ENCODE measurements at places on chromosomes 5 and 9.

GRCh38 chr9:127858041-127858512 lies 3.6 kb upstream of the ENG start:
- DNase-seq = no peak

DNA sequence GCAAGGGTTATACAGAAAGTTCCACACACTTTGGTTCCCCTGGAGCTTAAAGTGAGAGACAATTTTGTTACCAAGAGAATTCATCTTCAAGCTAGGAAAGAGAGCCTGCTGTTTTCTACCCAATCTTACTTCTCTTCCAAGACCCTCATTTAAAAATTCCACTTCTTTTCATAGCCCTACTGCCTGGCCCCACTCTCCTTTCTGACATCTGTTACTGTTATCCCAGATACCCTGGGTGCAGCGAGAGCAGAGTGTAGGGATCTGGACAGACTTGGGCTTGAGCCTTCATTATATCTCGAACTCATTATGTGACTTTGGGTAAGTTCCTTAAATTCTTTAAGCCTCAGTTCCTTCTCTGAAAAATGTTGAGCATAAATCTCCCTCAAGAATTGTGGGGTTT lies 263.1 kb downstream of the ASTN2 start:
- no peak for DNase-seq

- DNase-seq = no peak
Observed at GRCh38 chr5:164671640-164672039, 1166.2 kb downstream of the MAT2B start.

DNA sequence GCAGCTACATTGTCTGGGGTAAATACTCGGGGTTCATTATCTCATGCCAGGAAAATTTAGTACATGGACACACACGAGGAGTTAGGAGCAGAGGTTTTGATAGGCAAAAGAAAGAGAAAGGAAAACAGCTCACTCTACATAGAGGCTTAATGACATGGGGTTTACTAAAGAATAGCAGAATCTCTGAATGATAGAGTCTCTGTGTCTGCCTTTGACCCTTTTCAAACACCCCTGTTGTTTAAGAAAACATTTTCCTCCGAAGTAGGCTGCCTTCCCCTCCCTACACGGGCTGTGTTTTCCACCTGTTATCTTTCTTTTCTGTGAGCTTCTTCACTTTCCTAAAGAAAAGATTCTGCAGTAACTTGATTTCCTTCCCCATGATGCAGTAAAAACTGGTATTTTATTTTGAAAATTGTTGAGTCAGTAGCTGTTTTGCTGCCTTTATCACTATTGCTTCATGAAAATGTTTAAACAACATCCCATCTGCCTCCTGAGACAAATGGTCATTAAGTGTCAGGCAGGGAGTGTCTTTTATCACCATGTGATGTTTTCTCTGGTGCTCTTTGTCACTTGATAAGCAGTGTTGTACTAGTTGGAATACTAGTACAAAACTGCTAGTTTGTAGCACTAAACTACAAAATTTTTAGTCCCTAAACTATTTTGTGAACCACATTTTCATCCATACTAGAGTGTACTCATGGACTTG lies 76.6 kb downstream of the PPIC start:
- DNase-seq = no peak

- DNase-seq = peak; percentile 76
Observed at GRCh38 chr5:151079838-151080612, 809 bp downstream of the TNIP1 start.

GRCh38 chr9:92965759-92966517 lies 18.6 kb downstream of the FGD3 start:
- no peak for DNase-seq

DNA sequence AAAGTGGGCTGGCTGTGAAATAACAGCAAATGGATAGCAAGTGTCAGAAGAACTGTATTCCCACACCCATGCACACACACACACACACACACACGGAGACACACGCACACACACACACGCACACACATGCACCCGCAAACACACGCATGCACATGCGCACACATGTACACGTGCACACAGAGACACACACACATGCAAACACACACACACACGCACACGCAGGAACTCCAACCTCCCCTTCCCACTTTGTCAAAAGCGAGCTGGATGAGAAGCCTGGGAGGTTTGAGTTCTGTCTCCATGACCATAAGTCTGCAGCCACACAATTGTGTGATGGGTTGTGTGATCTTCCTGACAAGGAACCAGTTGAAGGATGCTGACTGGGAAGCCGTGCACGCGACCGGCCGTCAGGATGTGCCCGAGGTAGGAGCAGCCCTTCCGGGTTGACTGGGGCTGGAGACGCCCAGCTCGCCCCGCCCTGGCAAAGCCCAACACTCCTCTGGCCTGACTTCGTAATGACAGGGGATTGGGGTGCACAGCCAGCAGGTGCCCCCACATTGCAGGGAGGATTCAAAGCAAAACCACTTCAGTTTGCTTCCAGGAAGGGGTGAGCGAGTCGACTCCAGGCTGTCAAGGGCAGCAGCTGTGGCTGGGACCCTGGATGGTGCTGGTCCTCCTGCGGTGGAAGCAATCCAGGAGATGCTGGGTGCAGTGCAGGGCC lies 29.3 kb upstream of the NKD2 start:
- DNase-seq = no peak

GRCh38 chr9:122939601-122940000 lies 1.2 kb upstream of the RABGAP1 start:
- no peak for DNase-seq

- DNase-seq = no peak
Observed at GRCh38 chr5:36722900-36723299, 116.5 kb downstream of the SLC1A3 start.

GRCh38 chr9:119934497-119934896 lies 565.3 kb upstream of the BRINP1 start:
- DNase-seq = no peak

DNA sequence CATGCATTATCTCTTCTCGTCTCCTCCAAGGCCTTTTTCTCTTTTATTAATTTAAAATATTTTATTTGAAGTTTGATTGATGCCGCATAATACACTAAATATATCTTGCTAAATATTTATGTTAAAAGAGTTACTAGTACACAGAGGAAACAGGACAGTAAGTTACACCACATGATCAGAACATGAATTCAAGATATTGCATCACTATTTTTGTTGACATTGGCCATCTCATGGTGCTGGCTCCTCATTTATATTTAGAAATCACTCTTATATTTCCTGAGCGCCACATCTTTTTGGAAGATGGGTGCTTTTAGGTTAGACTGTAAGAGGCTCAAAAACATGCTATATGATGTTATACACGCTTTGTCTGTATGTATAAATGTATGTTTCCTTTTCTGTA lies 23.0 kb downstream of the SPEF2 start:
- no peak for DNase-seq

- DNase-seq = no peak
Observed at GRCh38 chr5:169164481-169164925, 136.4 kb downstream of the SLIT3 start.

- no peak for DNase-seq
Observed at GRCh38 chr5:93145767-93146166, 435.3 kb downstream of the NR2F1-AS1 start.

GRCh38 chr9:127990554-127990953 lies 9.8 kb upstream of the EEIG1 start:
- DNase-seq = no peak

DNA sequence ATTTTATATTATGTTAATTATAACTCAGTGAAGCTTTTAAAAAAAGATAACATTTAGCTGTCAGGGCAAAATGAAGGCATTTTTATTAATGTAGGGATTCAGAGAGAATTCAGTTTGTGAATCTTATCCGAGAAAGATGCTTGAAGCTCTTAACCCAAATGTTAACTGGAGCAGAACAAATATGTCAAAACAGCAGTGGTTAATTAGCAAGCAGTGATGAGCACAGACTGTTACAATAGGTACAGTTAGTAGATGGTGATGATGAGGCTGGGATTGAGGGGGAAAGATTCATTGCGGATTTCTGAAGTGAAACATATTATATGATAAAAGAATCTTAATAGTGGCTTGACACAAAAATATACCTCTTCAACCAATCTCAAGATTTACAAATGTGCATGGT lies 356.7 kb downstream of the DIRAS2 start:
- no peak for DNase-seq

DNA sequence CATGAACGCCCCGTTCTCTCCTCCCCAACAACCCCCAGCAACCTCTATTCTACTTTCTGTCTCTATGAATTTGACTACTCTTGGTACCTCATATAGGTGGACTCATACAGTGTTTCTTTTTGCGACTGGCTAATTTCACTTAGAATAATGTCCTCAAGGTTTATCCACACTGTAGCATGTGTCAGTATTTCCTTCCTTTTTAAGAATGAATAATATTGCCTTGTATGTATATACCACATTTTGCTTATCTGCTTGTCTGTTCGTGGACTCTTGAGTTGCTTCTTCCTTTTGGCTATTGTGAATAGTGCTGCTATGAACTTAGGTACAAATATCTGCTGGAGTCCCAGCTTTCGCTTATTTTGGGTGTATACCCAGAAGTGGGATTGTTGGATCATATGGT lies 42.7 kb downstream of the IQGAP2 start:
- DNase-seq = no peak

- no peak for DNase-seq
Observed at GRCh38 chr5:150585781-150586341, 54.6 kb upstream of the SYNPO start.

DNA sequence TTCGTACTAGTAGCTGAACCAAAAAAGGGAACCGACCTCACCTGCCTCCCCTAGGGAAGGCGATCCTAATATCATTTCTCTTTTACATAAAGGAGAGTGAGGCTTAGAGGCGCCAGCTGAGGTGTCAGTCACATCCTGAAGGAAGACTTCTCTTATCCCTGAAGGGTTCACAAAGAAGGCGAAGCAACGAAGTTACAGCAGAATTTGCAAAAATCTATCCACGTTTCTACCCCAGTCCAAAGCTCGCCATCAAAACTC lies 598 bp upstream of the KIAA1191 start:
- DNase-seq = no peak

DNA sequence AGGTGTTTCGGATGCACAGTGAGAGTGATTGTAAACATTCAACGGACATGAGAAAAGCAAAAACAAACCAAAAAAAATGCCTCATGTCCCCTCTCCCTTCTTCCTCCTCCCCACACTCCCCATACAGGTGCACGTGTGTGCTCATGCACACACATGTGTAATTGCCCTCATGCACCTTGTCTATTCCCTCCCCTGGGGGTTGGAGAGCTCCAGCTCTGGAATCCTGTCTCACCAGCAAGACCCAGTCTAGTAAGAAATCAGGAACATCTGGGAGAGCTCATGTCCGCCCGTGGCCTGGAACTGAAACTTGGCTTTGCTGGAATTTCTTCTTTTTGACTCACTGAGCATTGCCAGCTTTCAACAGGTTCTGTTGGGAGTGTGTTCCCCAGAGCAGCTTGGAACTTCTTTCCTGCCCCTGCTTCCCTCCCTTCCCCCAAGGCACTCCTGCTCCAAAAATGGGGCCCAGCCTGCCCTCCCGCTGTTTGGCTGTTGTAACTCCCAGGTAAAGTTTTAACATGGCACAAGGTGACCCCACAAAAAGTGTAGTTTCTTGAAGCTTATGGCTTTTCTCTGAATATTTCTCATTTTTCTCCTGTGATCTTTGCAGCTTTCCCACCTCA lies 190.1 kb downstream of the NR3C1 start:
- no peak for DNase-seq

- DNase-seq = peak; percentile 42
Observed at GRCh38 chr5:57174128-57174889, 450 bp downstream of the GPBP1 start.

DNA sequence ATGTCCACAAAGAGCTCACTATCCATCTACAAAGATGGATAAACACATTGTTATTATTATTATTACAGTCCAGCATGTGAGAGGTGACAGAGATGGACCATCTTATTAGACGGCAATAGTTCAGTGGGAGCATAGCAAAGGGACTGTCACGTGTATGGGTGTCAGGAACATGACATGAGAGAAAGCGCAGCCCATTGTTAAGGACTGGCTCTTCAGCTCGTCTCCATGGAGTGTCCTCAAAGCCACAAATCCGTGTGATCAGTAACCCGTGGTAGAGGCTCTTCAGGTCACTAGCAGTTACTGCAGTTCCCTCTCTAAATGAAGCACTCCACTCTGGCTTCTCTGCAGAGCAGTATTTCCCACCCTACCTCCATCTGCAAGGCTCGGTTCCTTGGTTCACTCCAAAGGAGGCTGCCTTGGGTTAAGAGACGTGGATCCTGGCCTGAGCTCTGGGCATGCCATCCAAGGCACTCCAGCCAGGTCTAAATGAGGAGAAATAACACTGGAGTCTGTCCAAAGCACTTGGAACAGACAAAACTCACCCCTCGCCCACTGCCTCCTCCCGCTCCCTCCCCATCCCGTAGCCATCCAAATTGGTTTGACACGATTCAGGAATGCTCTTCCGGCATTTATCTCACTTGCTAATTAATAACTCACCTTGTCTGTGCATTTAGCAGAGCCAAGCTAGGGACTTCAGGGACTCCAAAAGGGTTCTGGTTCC lies 122.3 kb upstream of the WWC1 start:
- no peak for DNase-seq

DNA sequence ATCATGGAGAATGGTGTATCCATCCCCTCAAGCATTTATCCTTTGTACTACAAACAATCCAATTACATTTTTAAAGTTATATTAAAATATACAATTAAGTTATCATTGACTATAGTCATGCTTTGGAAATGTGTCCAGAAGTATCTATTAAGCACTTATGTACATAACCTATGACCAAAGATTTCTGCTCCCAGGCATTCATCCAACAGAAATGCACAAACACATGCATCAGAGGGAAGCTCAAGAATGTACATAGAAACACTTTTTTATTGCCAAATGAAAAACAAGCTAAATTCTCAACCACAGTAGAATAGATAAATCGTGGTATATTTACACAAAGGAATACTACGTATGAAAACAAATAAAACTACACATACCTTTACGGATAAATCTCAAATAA lies 700.5 kb upstream of the ZNF608 start:
- DNase-seq = no peak

GRCh38 chr5:154899151-154899816 lies 38.7 kb downstream of the GEMIN5 start:
- DNase-seq = no peak

DNA sequence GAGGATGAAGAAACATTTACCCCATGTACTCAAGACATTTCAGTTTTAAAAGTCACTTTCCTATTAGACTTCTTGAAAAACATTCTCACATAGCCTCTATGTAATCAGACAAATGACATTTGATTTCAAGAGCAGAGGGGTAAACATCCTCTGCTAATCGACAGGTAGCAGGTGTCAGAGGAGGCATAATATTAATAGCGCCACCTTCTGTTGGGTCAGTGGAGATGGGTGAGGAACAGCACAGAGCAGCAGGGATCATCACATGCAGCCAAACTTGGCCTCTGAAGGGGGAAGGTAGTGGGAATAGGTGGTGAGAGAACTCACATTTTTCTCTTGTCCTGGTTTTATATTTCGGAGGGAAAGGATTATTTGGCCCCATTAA lies 3.3 kb upstream of the LSM11 start:
- no peak for DNase-seq

- DNase-seq = no peak
Observed at GRCh38 chr5:90037646-90038045, 371.9 kb downstream of the CETN3 start.

- no peak for DNase-seq
Observed at GRCh38 chr5:140240987-140241706, 61.8 kb downstream of the PFDN1 start.

Measured in activated CD4-positive, alpha-beta T cell treated with anti-CD3 and anti-CD28 coated beads, Interleukin-2, amount 50 U/mL, for 48 hours (primary cell).